LoVo (cell line): ENCODE measurements at places on chromosomes 7 and 10.

DNA sequence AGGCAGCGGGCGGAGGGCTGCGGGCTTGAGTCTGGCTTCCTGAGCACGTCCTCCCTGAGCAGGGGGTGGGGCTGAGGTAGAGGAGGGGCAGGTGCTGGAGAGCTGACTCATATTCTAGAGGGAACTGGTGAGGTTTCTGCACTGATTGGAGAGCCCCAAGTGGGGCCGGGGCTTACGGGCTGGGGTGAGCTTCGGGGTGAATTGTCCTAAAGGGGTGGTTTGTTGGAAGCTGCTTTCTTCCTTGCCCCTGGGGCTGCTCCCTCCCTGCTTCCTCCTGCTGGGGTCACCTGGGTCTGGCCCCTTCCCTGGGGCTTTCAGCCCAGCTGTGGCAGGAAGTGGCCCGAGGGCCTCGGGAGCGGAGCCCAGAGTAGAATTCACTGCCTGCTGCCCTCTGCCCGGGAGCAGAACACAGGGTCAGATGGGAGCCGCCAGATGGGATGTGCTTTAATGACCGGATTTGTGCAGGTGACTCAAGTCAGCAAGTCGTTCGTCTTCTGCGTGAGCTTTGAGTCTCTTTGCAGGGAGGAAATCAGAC, 48.6 kb downstream of the FAM20C start:
- no peak for DNase-seq

GRCh38 chr7:880450-880849, 4.1 kb downstream of the GET4 start:
- DNase-seq: no peak

GRCh38 chr7:106134241-106134640, 22.1 kb upstream of the SYPL1 start:
- DNase-seq: no peak

- DNase-seq: no peak
Measured at GRCh38 chr7:26213807-26214515, 12.4 kb downstream of the CBX3 start.

DNA sequence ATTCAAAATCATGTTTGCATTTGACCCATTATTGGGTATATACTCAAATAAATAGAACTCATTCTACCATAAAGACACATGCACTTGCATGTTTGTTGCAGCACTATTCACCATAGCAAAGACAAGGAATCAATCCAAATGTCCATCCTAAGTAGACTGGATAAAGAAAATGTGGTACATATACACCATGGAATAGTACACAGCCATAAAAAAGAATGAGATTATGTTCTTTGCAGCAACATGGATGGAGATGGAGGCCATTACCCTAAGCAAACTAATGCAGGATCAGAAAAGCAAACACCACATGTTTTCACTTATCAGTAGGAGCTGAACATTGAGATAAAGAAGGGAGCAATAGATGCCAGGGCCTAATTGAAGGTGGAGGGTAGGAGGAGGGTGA, 12.0 kb upstream of the HHEX start:
- DNase-seq: no peak

GRCh38 chr7:22124941-22125340, 179.2 kb upstream of the CDCA7L start:
- DNase-seq: no peak

DNA sequence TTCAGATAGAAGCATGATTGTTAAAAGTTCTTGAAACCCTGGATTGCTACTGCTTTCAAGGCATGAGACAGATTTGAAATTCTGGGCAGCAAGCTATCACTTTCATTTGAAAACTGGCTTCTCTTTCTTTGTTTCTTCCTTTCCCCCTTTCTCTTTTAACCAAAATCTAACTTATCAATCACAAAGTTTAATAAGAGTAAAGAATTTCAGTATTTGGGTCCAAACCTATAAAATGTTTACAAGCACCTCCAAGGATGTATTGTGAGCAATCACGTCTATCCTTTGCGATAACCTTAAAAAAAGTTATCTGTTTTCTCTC, 21.6 kb upstream of the RPA3 start:
- no peak for DNase-seq

DNA sequence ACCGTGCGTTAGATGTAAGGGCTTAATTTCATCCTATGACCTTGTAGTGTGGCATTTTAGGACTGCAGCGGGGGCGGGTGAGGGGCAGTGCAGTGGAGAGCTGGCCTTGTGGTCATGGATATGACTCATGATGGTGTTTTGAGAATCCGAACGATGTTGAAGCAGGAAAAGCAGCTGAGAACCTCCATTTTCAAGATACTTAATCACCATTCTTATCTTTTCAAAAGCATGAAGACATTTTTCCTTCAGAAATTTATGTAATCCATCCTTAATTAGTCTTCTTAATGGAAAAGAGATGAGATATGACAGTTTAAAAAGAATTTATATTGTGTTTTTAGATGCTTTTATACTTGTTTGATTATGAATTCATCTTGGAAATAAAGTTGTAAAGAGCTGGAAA, 9.6 kb downstream of the ATP5F1C start:
- DNase-seq: no peak

- DNase-seq: no peak
Measured at GRCh38 chr10:48609899-48610584, 5.2 kb upstream of the ARHGAP22 start.

DNA sequence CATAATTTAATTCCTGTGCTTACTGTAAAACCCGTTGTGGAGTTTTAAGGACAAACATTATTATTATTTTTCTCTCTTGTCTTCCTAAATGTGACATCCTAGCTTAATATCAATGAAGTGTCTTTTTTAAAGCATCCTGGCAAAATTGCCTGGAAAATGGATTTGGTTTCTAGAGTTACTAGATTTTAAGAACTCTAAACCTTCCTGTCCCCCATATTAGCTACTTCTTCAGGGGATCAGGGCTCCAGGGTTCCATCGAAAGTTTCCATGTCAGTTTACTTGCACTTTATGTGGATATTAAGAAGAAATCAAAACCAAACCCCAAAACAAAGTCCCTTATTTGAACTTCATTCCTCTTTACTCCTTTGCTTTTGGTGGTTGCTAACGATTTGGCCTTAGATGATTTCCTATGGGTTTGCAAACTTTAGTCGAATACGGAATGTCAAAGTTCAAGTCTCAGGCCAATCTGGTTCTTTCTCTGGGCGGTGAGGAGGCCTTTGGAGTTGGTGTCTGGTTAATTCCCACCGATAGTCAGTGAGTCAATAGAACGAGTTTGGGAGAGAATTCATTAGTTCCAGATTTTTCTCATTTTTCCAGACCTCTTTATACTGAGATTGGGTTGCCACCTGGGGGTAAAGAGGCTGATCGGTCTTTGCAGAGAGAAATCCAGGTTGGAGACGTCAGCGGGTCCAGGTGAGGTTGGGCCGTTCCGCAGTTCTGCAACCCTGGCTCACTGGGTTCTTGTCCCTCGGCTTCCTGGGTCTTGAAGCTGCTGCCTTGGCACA, 1.1 kb downstream of the CUX1 start:
- no peak for DNase-seq

- DNase-seq: no peak
Measured at GRCh38 chr7:144513334-144513733, 109.8 kb upstream of the NOBOX start.

DNA sequence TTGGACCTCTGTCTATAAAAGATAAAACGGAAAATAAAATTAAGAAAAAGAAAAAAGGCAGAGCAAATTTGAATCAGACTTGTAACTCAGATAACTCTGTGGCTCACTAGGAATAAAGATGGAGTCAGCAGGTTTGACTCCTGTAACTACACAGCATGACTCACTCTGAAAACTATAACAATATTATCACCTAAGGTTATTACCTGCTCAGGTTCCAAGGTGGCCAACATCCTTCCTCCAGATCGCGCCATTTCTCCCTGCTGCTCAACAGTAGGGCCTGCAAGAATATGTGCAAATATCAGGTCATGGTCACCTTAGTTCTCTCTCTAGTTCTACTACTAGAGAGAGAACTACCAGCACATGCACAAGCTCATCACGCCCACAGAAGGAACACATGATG, 30.0 kb downstream of the ALDH18A1 start:
- no peak for DNase-seq

GRCh38 chr10:6739530-6740174, 159.6 kb upstream of the PRKCQ start:
- no peak for DNase-seq

DNA sequence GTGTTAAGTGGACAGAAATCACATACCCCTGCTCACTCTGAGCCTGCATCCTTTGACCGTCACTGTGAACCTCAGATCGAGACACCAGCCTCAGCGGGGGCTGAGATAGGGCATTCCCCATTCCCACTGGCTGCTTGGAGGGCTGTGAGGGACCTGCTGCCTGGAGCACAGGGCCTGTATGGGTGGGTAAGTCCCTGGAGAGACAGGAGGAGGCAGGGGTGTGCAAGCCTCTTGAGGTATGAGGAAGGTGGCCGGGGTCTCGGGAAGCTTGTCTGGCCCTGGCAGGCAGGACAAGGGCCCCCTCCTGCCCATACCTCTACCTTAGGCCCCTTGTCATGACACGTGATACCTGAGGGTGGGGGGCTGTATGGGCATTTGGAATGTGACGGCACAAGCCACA, 187.4 kb downstream of the MGMT start:
- DNase-seq: no peak

GRCh38 chr10:73920089-73920488, 9.2 kb downstream of the PLAU start:
- DNase-seq: no peak

GRCh38 chr7:70588191-70588921, 543.6 kb upstream of the GALNT17 start:
- no peak for DNase-seq

DNA sequence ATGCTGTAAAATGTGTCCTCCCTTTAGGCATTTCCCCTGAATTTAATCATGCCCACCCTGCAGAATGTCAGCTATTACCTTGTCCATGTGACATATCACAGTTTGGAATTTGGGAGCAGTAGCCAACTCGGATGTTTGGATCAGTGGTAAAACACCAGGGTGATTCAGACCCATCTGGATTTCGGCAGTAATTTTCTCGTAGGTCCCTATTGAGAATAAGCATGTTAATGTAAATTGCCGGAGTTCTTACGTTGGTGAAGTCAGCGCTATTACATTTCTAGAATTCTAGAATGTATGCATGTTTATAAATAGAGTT, 44.1 kb downstream of the HGF start:
- no peak for DNase-seq

- no peak for DNase-seq
Measured at GRCh38 chr10:95235676-95236067, 41.6 kb downstream of the ACSM6 start.
